ENCODE measurements at places on chromosomes 4 and X.

DNA sequence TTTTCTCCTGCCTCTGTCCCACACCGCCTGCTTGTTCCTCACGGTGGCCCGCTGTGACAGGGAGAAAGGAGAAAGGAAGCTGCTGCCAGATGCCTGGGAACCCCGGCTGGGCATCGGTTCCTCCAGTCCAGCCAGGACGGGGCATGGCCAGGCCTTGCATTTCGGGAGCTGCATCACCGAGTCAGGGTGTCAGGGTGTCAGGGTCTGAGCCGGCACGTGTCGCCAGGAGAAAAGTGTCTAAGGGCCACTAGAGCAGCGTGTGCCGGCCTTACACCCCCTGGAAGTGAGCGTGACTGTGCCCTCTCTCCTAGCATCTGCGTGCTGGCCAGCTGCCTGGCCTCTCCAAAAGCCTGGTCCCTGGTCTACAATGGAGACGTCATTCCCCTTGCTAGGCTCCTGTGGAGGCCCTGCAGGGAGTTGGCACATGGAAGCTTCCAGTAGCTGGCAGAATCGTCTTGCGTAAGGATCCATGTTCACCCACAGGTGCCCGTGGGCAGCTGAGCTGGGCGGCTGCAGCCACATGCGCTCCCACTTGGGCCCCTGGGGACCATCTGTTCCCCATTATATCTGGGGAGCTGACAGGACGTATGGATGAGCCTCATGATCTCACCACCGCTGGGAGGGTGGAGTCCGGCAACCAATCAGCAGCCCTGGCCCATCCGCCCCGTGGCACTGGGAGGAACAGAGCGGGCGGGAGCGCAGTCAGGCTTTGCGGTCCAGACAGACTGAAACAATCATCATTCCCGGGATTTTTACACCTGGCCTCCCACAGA lies 39.9 kb upstream of the HMX1 start:
- no peak for DNase-seq

- no peak for DNase-seq
Observed at GRCh38 chr4:25330905-25331808, 18.6 kb downstream of the ZCCHC4 start.

DNA sequence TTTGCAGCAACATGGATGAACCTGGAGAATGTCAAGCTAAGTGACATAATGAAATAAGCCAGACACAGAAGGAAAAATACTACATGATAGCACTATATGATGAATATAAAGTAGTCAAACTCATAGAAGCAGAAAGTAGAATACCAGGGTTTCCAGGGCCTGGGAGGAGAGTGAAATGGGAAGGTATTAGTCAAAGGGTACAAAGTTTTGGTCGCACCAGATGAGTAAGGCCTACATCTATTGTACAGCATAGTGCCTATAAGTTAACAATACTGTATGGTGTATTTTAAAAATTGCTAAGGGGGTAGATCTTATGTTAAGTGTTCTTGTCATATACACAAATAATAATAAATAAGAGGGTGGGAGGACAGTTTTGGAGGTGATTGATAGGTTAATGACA lies 41.5 kb downstream of the ENOX2 start:
- DNase-seq, result no peak

DNA sequence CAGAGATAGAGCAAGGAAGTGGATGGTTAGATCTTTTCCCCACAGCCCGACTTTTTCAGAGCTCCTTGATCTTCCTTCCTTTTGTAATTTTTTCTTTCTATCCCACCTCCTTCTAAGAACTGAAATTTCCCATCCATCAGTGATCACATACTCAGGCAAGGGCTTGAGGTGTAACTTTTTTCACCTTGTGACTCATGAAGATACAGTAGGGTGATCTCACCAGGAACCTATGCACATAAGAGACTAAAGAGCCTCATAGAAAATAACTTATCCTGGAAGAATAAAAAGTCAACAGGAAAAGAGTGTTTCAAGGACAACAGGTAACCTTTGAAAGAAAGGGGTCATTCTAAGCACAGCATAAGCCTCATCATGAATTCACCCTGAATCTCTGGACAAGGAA lies 131.2 kb upstream of the HCCS start:
- DNase-seq, result no peak

DNA sequence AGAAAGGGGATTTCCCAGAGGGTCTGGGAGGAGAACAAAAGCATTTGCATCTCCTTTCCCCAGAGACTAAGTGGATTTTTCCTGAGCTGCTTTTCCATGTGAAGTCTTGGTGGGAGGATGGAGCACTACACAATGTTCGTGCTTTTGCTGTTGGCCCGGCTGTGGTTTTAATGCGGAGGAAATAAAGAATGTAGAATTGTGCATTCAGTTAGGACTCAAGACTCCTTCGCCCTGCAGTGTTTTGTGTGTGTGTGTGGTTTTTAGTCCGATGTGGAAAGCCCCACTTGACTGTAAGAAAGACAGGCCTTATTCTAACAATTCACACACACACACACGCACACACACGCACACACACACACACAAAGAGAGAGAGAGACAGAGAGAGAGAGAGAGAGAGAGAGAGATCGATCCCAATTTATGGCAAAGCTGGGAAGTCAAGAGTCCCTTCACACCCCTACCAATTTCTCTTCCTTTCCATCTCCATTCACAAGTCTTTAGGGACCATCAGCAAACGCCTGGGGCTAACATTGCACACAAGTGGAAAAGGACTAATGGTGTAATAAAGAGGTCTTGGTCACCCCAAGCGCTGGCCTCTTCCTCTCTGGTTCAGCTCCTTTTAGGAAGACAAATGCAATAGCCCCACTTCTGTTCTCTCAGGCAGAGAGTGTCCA lies 44.2 kb downstream of the CLDN34 start:
- no peak for DNase-seq

DNA sequence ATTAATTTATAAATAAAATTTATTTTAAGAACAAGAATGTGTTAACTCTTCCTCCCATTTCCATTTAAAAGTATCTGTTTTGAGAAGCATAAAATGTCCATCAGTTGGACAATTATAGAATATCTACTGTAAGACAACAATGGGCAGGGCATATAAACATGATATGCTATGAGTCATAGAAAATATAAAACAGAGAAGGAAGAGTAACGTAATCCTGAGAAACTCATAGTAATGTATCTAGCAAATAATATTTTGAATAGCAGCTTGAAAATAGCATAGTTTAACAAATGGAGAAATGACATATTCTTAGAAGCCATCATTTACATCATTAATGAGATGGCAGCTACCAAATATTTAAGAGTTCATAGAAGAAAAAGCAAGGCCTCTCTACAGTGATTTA lies 820.3 kb upstream of the PCDH10 start:
- DNase-seq, result peak; percentile 13

DNA sequence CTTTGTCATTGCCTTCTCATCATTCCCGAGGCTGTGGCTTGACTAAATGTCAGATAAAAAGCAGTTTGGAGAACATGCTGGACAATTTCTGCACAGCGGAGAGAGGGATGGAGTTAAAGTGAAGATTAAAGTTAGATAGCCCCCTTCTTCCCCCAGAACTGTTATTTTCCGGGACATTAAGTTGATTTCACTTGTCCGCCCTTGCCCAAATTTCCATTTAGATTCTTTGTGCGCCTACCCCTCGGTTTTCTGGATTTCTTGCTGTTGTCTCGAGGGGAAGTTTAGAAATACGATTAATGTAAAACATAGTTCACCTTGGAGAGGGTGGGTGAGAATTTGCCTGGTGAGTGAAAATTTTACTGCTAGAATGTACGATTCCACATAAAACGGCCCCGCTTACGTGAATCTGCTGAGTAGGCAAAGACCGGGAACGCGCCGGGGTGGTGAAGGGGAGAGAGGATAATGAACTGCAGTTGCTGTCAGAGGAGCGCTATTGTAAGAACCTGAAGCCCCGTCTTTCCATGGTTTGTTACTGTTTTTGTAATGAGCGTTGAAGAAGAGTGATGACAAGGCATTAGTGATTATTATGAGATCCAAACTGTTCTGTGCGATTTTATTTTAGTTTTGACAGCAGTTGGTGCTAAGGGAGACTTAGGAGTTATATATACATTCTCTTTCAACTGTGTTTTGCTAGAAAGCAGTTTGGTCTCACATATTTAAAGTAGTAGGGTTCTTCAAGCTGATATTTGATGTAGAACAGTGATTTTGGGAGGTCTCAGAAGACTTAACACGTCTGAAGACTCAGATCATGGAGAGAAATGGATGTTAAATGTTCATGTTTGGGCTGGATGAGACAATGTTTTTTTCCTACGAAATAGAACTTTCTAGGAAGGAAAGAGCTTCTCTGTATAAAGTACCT lies 73.0 kb downstream of the AFF1 start:
- DNase-seq, result peak; percentile 22

GRCh38 chrX:45150821-45151220 lies 49.9 kb downstream of the DIPK2B start:
- no peak for DNase-seq

- peak; percentile 35 for DNase-seq
Observed at GRCh38 chr4:89482251-89482650, 174.7 kb upstream of the GPRIN3 start.

DNA sequence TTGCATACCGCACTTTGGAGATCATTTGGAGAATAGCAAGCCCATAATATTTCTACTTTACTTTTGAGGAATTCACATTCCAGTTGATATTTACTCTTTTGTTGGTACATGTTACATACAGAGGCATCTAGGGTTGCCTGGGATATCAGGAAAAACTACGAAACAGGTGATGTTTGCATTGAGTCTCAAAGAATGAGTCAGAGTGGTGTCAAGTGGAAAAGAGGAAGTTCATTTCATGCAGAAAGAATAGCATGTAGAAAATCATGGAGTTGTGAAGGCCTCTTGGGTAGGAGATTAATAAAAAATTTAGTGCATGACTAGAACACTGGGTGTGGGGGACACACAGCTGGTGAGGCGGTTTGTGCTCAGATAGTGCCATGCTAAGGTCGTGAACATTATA lies 33.5 kb upstream of the ELOVL6 start:
- no peak for DNase-seq

DNA sequence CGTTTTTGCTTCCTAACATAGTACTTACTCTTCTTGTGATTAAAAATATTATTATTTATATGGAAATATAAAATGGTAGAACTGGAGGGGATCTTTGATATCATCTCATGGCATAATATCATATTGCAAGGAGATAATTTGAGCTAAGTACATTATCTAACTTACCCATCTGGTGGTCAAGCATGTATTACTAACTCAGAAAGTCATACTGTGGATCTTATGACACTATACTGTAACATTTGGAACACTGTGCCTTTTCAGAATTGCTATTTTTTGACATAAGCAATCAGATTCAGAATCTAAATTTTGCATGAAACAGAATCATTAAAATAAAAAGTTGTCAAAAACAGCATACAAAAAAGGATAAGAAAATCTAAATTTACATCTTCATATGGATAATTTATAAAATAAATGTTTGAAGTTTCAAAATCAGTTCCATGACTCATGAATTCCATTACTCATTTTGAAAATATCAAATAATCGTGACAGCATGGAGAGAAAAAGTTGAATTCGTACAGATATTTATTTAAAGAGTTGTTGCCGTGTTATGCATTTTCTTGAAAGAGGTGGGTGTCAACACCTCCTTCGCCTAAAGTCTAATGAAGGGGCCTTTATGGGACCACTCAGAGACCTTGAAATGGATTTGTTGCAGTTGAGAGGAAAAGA lies 928.1 kb downstream of the PDHA2 start:
- DNase-seq, result no peak

- DNase-seq, result no peak
Observed at GRCh38 chr4:680928-681645, 6.7 kb downstream of the MYL5 start.

GRCh38 chrX:107721318-107721717 lies 54.3 kb downstream of the TSC22D3 start:
- DNase-seq, result no peak

GRCh38 chr4:174580597-174580996 lies 58.3 kb upstream of the HPGD start:
- peak; percentile 19 for DNase-seq

- DNase-seq, result no peak
Observed at GRCh38 chr4:2696423-2696822, 59.7 kb downstream of the TNIP2 start.

DNA sequence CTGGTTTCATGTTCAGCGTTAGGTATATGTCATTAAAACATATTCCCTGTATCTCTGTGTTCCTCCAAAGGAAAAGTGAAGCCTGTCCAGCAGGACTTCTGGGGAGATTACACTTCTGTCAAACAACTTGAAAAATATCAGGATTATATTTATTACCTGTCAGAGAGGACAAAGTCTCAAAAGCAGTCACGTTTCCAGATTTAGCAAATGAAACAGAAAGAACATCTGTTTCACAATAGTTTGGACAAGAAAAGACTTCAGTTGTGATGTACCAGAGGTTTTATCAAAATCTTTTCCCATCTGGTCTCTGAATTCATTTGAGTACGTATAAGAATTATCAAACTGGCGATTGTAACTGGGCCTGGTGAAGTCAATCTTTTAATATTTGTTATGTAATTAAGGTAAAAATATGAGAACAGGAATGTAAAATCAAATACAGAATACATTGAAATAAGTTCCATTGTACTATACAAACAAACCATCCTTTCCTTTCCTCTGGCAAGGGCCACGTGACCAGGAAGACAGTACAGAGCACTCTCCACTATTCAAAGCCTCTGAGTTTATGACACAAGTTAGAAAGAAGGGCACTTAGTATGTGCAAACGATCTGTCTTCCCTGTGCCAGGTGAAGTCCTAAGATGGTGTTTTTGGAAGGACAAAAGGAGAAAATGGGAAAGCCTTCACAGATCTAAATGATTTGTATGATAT lies 3.2 kb downstream of the CASP3 start:
- no peak for DNase-seq

GRCh38 chr4:39718366-39719323 lies 20.7 kb downstream of the UBE2K start:
- DNase-seq, result no peak

- DNase-seq, result no peak
Observed at GRCh38 chr4:76001700-76002099, 5.6 kb downstream of the CXCL9 start.

DNA sequence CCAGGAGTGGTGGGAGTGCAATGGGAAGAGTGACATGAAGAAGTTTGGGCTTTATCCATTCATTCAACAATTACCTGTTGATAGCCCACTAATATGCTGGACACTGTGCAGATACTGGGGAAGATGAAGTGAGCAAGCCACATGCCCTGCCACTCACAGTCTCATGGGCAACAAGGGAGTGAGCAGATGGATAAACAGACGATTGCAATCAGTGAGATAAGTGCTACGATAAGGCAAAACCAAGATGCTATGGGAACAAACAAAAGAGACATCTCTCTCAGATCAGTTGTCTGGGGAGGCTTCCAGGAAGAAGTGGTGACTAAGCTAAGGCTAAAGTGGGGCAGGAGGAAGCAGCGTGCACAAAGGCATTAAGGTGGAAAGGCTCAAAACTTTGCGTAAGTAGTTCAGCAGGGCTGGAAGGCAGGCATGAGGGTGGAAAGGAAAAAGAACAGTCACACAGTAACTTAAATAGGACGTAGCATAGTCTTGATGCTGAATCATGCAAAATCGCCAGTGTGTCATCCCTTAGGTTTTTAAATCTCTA lies 31.7 kb downstream of the GAB3 start:
- peak; percentile 80 for DNase-seq

- no peak for DNase-seq
Observed at GRCh38 chrX:802846-803245, 172.3 kb downstream of the SHOX start.

All from HCEC 1CT (cell line).